ENCODE measurements at places on chromosomes 5 and 9. TPM values are rescaled to one million over a fixed set of nuclear protein-coding genes. Genes with fewer than 3 reads are reported as not detected.
A peak's percentile ranks its signal among the peaks of the same experiment; 100 is the strongest.

- no peaks in the 10 kb centered on the region for H3K27me3 ChIP-seq
- no peak overlapping the region for H3K4me3 ChIP-seq
- no peak overlapping the region for H3K27ac ChIP-seq
Observed at GRCh38 chr9:100739666-100740065, 161.8 kb downstream of the CAVIN4 start.

DNA sequence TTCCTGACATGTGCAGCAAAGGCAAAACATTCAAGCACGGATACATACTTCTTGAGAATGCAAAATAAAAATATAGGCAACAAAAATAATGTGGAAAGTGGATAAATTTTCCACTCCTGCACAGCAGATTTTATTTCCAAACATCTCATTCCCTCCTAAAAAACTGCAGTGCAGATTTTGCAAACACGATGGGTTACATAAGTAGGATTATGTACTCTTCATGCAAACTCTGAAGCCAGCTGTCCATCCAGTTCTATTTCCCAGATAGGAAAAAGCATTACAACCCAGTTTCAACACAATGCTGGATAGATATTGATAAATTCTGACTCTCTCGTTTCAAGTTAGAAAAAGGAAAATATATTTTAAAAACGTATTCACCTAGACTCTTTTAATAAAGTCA is 52.7 kb upstream of the CCNG1 start:
- peaks cover 3% of the 10 kb centered on the region for H3K27me3 ChIP-seq
- H3K27ac ChIP-seq: no peak overlapping the region
- H3K36me3 ChIP-seq: no peaks in the 10 kb centered on the region
- no peaks in the 10 kb centered on the region for H3K4me1 ChIP-seq

DNA sequence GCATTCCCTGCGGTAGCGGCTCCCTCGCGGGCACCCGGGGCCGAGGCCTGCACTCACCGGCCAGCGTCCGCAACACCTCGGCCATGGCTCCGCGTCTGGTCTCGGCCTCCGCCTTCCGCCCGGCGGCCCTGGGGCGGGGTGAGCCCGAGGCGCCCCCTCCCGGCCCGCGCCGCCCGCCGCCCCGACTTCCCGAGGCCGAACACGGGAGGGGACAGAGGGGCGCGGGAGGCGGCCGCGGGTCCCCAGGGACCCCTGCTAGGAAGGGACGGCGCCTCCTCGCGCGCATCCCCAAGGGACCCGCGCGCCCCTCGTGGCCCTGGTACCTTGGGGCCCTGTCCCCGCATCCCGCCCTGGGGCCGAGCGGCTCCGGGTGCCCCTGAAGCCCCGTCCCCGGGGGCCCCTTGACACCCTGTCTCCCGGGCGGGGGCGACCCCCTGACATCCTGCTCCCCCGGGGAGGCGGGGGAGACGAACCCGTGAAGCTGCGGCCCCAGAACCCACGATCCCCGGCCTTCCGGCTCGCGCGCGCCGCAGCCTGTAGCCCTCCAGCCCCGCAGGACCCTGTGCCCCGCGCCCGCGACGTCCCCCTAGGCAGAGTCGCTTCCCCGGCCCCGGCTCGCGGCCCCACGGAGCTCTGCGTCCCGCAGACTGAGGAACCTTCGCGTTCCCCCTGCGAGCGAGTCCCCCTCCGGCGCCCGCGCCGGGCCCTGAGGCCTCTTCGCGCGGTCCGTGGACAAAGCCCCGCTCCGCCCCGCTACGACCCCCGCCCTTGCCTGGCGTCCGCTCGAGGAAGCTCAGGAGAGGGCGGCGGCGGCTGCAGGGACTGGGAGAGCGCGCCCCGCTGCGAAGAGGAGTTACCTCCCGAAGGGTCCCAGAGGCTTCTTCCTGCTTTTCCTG is at the start of gene ABO:
TSS of gene ABO (minus strand) at position 97 of the 896 bp plus-strand sequence.
- H3K36me3 ChIP-seq: no peaks in the 10 kb centered on the region
- H3K4me1 ChIP-seq: peaks cover 5% of the 10 kb centered on the region
- H3K27me3 ChIP-seq: peaks cover 46% of the 10 kb centered on the region
- DNase-seq: no peak
- H3K27ac ChIP-seq: no peak within 1 kb of the TSS

DNA sequence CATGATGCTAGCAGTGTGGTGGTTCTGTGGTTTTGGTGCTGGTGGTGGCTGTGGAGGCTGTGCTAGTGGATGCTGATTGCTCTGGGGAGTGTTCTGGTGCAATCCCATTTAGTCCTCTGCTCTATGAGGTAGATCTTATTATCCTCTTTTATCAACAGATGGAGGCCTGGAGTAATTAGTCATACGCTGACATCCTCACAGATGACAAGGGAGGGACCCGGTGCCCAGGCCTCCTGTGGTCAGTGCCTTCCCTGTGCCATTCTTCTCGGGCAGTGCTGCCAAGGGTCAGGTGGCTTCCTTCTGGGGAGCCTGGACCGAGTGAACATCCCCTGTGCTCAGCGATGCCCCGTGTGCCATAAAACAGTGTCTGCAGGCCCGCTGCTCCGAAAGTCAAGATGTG is 74.5 kb downstream of the COL5A1 start:
- no peak overlapping the region for H3K27ac ChIP-seq
- H3K36me3 ChIP-seq: no peaks in the 10 kb centered on the region
- no peaks in the 10 kb centered on the region for H3K27me3 ChIP-seq
- H3K4me3 ChIP-seq: no peak overlapping the region
- no peaks in the 10 kb centered on the region for H3K4me1 ChIP-seq

DNA sequence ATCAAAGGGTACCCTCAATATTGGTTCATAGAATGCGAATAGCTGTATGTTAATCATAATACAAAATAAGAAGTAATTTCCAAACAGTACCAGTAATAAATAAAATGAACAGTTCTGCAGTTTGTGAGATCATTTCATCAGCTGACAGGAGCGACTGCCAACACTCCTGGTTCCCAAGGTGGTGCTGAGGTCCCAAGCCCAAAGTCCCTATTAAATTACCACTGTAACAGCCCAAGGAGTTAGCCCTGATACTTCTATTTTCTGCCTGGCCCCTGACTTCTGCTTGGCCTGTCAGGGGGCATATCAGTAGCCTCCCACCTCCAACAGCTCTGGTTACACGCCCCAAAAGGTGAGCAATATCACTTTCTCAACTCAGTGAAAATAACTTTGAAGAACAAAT is 47.1 kb downstream of the ANKH start:
- DNase-seq: no peak
- H3K4me3 ChIP-seq: no peak overlapping the region
- no peak overlapping the region for H3K27ac ChIP-seq
- no peaks in the 10 kb centered on the region for H3K27me3 ChIP-seq
- peaks cover 21% of the 10 kb centered on the region for H3K36me3 ChIP-seq

- no peak overlapping the region for H3K27ac ChIP-seq
- H3K4me1 ChIP-seq: peaks cover 16% of the 10 kb centered on the region
- no peak overlapping the region for H3K4me3 ChIP-seq
- no peaks in the 10 kb centered on the region for H3K36me3 ChIP-seq
Observed at GRCh38 chr5:172858990-172859811, 25.1 kb downstream of the ERGIC1 start.

- H3K4me3 ChIP-seq: no peak overlapping the region
- H3K27me3 ChIP-seq: peaks cover 7% of the 10 kb centered on the region
- no peak for DNase-seq
- peaks cover 7% of the 10 kb centered on the region for H3K4me1 ChIP-seq
- H3K27ac ChIP-seq: no peak overlapping the region
- no peaks in the 10 kb centered on the region for H3K36me3 ChIP-seq
Observed at GRCh38 chr5:1293416-1294205, 1.3 kb downstream of the TERT start.

- no peak for DNase-seq
- no peak overlapping the region for H3K4me3 ChIP-seq
Observed at GRCh38 chr5:90182726-90183125, 226.8 kb downstream of the CETN3 start.

- H3K36me3 ChIP-seq: peaks cover 84% of the 10 kb centered on the region
- DNase-seq: no peak
- H3K4me3 ChIP-seq: no peak overlapping the region
Observed at GRCh38 chr5:157387683-157388093, 72.3 kb upstream of the NIPAL4 start.

DNA sequence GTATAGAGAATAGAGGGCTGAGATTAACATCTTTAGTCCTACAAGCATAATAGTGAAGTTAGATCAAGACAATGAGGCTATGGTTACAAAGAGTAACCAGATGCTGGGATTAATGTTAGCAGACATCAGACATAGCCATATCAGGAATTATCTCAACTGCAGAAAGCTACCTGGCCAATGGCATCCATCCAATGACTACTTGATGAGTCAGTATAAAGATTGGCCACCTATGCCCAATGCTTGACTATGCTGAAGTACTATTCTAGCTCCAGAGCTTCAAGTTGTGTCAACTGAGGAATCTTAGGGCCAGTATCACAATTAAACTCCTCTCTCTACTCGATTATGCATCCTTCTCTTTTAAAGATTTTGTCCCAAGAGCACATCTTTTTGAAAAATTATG is 541.4 kb downstream of the PRELID2 start:
- no peaks in the 10 kb centered on the region for H3K36me3 ChIP-seq
- no peaks in the 10 kb centered on the region for H3K27me3 ChIP-seq
- H3K27ac ChIP-seq: no peak overlapping the region
- DNase-seq: no peak

DNA sequence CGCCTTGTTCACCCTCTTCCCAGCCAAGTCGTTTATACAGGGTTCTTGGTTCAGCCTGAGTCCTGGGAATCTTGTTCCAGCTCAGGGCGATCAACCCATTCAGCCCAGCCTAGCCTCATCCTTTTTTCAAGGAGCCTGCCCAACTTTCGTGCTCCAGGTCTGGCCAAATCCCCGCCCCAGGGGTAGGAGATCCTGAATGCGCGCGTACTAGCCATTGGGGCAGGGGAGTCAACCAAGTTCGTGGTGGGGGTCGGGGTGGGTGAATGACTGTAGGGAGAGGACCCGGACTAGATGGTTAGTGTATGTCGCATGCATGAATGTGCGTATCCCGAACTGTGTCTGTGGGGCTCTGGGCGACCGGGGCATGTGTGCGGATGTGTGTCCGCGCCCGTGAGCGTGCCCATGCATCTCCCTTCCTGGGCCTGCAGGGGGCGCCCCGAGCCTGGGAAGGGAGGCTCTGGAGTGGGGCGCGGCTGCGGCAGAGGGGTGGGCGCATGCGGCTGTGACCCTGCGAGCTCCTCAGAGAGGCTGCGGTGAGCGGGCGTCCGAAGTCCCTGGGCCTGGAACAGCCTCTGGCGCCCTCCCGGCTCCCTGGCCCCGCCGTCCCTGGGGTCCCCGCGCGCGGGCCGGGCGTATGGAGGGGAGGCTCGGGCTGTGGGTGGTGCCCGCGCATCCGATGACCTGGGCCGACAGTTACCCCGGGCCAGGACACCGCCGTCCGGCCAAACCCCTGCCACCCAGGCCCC is 8.7 kb downstream of the CCL21 start:
- H3K4me3 ChIP-seq: peak overlapping the region; percentile 33
- H3K27me3 ChIP-seq: peaks cover 19% of the 10 kb centered on the region
- peak; percentile 80 for DNase-seq
- H3K27ac ChIP-seq: no peak overlapping the region
- peaks cover 9% of the 10 kb centered on the region for H3K4me1 ChIP-seq

DNA sequence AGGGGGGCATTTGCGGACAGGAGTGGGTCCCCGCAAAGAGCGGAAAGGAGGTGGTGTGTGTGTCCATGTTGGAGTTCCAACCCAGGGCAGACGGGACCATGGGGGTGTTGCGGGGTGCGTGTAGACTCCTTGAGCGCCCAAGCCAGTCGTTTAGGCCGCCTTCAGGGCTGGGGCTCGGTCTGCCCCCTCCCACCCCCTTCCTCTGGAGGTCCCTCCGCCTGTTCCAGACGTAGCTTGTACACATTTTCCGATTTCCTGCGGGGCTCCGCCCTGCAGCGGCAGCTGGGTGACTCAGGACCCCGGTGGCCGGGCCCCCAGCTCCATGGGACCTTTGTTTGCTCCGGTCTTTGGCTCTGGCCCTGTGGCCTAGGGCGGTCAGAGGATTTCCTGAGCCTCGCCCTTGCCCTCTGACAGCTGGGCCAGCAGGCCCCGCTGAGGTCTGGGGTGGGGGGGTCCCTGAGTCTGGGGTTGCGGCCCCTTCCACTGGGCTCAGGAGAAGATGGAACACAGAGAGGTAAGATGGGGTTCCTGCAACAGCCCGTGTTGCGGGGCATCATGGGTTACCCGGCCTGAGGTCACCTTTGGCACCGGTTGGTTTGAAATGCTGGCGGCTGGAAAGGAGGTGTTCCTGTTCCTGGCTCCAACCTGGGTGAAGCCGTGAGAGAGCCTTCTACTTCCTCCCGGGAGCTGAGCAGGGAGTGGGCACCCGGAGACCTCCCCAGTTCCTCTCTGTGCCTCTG is 1.5 kb downstream of the PKN3 start:
- no peaks in the 10 kb centered on the region for H3K27me3 ChIP-seq
- peak overlapping the region; percentile 82 for H3K4me3 ChIP-seq
- H3K27ac ChIP-seq: no peak overlapping the region
- H3K4me1 ChIP-seq: peaks cover 13% of the 10 kb centered on the region
- H3K36me3 ChIP-seq: no peaks in the 10 kb centered on the region
- no peak for DNase-seq

- DNase-seq: no peak
- peaks cover 1% of the 10 kb centered on the region for H3K27me3 ChIP-seq
- H3K4me1 ChIP-seq: no peaks in the 10 kb centered on the region
- H3K4me3 ChIP-seq: no peak overlapping the region
- no peaks in the 10 kb centered on the region for H3K36me3 ChIP-seq
Observed at GRCh38 chr5:173495225-173495904, 121.1 kb downstream of the BOD1 start.

The B4GALT1 gene
- total RNA-seq: 69.2 TPM
